ENCODE measurements at places on chromosomes 6 and 20.

DNA sequence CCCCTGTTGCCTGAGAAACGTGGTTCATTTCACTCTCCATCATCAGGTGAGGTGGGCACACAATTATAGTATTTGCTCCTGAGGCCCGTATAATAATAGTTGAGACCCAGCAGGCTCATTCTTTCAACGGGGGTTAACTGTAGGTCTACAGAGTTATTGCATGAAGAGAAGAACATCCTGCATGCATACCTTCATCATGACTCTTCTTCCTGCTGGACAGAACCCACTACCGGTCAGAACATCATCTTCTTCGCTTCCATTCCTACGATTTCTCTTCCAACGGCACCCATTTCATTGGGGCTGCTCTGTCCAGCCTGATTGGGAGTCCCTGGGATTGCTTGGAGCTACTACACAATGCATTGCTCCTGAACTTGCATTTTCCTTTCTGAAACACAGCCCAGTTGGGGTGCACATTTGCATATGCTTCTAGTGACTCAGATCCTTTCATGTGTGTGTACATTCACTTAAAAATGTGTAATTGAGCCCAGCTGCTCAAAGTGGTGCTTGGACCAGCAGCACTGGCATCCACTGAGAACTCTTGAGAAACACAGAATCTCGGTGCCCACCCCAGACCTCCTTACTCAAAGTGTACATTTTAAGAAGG lies 57.4 kb downstream of the SLC24A3 start:
- peak; percentile 67 for DNase-seq

GRCh38 chr20:13105864-13106457 lies 97.2 kb downstream of the SPTLC3 start:
- DNase-seq, result peak; percentile 41

- DNase-seq, result peak; percentile 44
These were observed 28.8 kb downstream of the RARS2 start for GRCh38 chr6:87561017-87561416.

GRCh38 chr6:168562576-168563151 lies 121.7 kb downstream of the SMOC2 start:
- DNase-seq, result no peak

DNA sequence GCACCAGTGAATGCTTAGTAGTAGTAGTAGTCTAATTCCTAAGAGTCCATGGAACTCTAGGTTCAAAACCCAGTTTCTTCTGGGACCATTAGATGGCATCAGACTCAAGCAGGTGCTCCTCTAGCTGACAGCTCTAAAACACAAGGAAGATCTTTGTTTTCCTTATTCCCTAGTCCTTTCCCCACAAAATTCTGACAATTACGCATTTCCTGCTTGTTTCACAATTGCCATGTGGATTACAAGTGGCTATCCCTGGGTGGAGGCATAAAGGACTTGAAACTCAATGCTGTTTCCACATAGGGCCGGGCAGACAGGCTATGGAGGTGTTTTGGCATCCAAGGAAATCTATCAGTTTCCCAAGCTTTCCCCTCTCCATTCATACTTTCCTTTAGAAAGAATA lies 9.2 kb upstream of the HLA-DOB start:
- peak; percentile 83 for DNase-seq

GRCh38 chr6:139655783-139656705 lies 281.6 kb upstream of the CITED2 start:
- no peak for DNase-seq

DNA sequence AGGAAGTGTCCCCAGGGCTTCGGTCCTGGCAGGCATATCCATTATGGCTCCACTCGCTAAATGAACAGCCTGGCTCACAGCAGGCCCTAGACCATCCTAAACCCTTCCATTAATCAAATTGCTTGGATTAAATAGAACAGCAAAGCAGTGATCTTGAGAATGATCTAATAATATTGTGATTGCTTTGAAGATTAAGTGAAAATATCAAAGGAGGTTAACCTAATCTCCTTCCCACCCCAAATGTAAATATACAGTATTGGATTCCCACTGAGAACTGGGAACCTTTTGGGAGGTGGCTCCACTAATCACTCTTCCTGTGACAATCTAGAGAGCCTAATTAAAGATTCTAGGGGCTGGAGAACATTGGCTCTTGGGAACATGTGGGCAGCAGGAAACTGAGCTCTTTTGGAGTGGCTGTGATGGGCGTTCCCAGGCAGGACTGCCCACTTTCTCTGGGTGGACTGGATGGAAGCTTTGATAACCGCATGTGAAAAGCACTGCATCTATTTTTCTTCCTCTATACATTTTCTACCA lies 68.3 kb upstream of the FRMD1 start:
- no peak for DNase-seq

DNA sequence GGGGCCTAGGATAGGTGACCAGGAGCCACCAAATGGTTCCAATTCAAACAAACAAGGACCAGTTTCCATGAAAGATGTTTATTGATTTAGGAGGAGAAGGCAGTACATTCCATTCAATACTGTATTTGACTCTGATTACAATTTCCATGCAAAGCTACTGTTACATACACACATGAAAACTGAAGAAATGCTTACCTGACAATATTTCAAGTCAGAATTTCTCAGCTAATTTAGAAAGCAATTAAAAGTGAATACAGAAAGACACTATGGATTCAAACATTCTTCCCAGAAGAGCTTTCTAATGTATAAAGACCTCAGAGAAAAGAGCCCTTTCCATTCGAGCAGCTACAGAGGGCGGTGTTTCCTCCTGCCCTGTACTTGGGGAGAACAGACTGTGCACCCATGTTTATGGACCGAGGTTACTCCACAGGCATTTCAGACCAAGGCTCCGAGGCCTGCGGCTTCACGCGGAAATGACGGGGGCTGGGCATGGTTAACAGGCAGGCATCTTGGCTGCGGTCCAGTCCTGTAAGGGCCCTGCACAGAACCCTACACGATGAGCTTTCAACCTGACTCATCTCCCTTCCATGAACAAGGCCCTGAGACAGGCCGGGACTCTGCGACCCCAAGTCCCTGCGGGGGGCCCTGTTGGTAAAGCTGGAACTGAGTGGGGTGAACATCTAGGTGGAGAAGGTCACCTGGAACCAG lies 25.7 kb upstream of the TCFL5 start:
- peak; percentile 83 for DNase-seq

GRCh38 chr20:57198132-57199072 lies 68.0 kb downstream of the BMP7 start:
- DNase-seq, result peak; percentile 13

DNA sequence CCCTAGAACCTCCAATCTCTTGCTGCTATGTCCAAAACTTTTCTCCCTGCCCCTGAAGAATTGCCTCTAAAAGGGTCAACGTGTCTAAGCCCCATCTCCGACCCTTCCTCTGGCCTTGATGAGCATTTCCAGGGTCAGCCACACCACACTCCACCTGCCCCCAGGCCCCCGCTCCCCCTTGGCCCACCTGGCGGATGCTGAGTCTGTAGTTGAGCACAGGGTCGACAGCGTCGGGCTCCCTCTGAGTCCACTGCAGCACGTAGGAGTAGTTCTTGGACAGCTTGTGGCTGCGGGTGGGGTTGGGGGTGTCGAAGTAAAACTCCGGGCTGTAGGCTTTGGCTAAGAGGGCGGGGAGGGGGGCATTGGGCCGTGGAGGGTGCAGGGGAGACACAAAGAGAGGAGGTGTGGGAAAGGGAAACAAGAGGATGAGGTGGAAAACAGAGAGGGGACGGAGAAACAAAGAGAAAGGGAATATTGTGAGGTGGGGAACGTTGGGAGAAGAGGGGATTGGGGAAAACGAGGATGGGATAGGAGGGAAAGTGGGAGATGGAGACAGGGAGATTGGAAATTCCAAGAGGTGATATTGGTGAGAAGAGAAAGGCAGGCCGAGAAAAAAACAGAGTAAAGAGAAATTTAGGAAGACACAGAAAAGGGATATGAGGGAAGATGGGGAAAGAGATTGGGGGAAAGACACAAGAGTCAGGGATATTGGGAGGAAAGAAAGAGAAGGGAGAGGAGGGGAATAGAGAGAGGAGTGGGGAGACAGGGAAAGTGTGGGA lies 50.5 kb downstream of the MDGA1 start:
- no peak for DNase-seq

GRCh38 chr6:44701038-44701636 lies 313.6 kb downstream of the CDC5L start:
- no peak for DNase-seq

DNA sequence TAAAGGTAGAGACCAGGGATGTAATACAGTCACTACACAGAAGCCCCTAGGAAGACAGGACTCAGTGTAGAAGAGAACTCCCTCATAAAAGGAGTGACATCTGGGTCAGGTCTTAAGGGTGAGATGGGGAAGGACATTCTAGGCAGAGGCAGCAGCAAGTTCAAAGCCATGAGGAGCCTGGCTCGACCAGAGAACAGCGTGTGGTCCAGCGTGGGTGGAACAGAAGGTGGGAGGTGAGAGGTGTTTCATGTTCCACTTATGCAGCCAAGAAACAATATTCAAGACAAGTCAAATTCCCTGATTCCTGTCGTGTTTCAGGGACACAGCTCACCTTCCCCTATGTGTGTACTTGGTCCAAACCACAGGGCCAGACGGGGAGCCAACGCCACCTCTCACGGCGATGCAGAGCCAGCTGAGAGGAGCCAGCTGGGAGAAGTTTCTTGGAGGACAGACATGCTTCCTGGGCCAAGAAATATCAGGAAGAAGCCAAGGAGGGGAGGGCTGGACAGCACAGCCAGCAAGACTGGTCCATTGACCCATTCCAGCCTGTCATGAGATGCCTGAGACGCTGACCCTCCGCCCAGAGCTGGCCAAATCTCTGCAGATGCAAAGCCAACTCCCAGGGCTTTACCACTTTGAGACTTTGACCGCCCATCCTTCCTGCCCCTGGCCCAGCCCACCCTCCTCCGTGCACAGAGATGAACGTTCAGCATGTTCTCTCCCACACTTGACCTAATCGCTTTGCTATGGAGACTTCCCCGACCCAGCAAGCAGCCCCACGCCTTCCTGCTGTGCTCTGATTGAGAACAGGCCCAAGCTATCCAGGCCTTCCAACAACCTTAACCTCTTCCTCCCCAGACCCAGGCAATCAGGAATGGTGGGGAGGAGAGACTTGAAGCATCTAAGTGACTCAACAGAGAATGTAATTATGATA lies 113.8 kb downstream of the PRND start:
- DNase-seq, result peak; percentile 58

DNA sequence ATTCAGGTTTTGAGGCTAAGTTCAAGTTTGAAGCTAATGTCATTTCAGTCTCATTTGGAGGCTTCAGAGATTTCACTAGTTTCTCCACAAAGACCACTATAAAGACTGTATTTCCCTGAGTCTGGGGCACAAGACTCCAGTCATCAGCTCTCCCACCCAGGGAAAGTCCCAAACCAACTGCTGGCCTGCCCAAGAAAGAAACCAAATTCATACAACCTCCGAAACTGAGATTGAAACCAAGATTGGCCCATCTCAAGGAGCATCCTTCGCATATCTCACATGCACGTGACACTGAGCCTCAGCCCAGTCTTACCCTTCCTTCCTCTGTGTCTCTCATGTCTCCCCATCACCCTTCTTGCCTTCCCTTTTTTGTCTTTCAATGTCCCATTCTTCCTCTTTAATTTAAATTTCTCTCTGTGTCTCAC lies 3.5 kb upstream of the LTA start:
- no peak for DNase-seq

DNA sequence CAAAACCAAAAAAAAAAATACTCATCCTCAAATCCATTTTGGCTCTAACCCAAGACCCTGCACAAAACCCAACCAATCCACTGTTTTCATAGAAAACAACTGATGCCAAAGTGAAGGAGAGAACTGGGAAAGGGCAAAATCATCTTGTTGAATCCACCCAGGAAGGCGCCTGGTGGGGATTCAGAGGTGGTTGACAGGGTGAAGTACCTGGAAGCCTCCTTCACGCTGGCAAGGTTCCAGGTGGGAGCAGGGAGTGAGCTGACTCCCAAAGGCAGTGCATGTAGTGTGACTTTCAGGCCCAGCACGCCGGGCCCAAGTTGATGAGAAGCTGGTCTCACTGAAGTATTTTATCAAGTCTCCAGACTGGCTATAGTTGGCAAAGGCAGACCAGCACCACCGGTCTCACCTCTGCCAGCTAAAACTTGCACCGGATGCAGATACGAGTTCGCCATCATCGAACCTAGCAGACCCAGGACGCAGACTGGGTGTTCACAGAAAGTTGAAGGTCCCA lies 16.5 kb downstream of the PPP1R10 start:
- no peak for DNase-seq

GRCh38 chr20:24995741-24996448 lies 3.3 kb upstream of the APMAP start:
- no peak for DNase-seq

GRCh38 chr6:71454056-71454455 lies 165.4 kb downstream of the OGFRL1 start:
- DNase-seq, result no peak

GRCh38 chr20:19727251-19727847 lies 30.7 kb upstream of the RIN2 start:
- DNase-seq, result no peak

DNA sequence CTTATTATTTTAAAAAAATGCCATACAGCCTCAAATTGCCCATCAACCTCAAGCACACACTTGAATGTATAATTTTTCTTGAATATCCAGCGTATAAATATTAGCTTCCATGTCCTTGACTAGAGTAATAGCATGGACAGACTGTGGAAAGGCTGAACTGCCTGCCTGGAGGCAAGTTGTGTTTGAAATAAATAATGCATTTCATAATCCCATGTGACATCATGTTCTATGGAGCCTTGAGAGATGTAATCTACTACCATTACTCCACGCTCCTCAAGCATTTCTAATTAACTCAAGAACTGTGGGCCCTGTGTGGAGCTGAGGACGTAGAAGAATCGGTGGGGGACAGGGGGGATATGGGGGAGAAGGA lies 94.2 kb downstream of the CDS2 start:
- DNase-seq, result no peak

DNA sequence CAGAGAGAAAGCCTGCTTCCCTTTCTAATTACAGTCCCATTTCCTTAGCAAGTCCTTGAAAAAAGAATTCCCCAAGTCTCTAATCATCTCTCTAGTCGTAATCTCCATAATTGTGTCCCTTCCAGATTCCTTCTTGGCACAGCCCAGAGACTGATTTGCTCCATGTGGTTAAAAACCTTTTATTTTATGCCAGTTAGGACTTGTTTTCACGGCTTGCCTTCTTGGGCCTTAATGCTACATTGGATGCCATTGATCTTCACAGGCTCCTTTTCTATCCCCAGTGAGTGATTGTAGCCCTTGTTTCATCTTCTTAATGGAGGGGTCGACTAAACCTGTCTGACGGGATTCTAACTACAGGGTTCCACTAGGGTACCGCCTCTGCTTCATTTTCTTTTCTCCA lies 650.6 kb upstream of the ARID1B start:
- DNase-seq, result no peak

GRCh38 chr6:139402876-139403386 lies 28.5 kb upstream of the CITED2 start:
- DNase-seq, result peak; percentile 99

- DNase-seq, result no peak
These were observed 408.5 kb upstream of the RGS17 start for GRCh38 chr6:153539602-153540001.

GRCh38 chr20:17449031-17449430 lies 82.1 kb downstream of the BFSP1 start:
- no peak for DNase-seq

GRCh38 chr20:42125426-42125825 lies 507.2 kb upstream of the CHD6 start:
- DNase-seq, result no peak

All from AG10803 (cell line).